Hematopoietic multipotent progenitor cell treated with erythropoietin and hydrocortisone succinate and interleukin-3 and kit ligand, for 15 days (in vitro differentiated cells): ENCODE measurements at places on chromosomes 6 and 20.

DNA sequence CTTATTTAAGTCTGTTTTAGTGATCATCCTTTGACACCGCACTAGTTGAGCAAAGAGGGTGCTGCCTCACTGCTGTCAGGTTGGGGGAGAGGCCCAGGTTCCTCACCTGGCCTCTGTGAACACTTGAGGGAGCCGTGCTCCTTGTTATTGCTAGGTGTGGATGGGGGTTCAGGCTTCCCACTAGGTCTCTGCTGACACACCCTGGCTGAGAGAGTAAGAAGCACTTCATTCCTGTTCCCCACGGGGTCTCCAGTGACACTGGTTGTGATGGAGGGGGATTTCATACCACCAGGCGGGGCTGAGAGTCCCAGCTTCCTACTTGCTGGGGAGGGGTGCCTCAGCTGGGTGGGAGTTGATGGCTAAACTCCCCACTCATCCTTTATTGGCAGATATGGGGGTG lies 11.1 kb upstream of the NOTCH4 start:
- no peak for DNase-seq

- no peak for DNase-seq
Measured at GRCh38 chr6:53115741-53116140, 32.9 kb downstream of the GCM1 start.

DNA sequence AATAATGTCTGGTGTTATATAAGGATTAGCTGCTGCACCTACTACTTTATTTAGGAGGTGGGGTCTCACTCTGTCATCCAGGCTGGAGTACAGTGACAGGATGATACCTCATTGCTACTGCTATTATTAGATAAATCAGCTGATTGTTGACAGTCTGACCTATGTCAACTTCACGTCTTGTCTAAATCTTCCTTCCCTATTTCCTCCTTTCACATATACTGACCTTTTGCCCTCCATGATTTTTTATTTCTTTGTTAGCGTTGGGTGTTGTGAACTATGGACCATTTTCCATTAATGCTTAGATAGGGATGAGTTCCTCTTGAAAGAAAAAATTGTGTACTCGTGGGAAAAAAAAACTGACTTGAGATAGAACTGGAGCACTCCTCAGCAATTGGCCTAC lies 109.9 kb upstream of the BEND6 start:
- no peak for DNase-seq

GRCh38 chr6:38552121-38552520 lies 87.6 kb downstream of the BTBD9 start:
- no peak for DNase-seq

- DNase-seq, result no peak
Measured at GRCh38 chr6:96223695-96224094, 207.9 kb downstream of the FUT9 start.

- DNase-seq, result no peak
Measured at GRCh38 chr6:82419132-82419581, 55.5 kb downstream of the TPBG start.

DNA sequence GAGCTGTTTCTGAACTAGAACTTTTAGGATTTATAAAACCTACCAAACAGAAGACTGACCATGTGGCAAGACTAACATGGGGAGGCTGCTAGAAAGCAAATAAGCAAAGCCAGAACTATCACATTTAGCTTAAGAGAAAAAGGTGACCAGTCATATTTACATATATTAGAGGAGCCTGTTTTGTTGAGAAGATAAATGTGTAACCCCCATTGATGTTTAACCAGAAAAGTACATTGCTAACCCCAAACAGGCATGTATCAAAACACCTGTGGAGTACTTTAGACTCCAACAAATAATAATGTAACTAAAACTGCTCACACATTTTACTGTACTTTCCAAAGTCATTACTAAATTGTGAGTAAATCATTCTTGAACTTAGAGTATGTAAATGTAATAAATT lies 35.0 kb downstream of the AKIRIN2 start:
- DNase-seq, result no peak

DNA sequence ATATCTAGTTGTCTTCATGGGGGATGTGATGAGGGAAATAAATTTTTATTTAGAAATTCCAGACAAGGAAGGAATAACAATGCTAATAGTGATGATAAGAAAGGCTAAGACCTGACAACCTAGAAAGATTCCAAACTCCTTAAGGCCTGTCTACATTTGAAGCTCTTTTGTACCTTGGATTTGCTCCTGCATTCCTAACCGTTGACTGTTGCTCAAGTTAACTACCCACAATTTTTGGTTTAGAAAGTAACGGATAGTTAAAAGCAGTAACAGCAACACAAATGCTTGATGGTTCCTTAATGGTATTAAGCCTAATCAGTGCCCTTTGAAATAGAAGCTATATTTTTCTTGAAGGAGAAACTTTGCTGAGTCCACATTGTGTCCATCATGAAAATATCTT lies 52.9 kb downstream of the TRMT11 start:
- DNase-seq, result no peak

GRCh38 chr6:143374014-143374413 lies 76.5 kb downstream of the ADAT2 start:
- DNase-seq, result no peak

DNA sequence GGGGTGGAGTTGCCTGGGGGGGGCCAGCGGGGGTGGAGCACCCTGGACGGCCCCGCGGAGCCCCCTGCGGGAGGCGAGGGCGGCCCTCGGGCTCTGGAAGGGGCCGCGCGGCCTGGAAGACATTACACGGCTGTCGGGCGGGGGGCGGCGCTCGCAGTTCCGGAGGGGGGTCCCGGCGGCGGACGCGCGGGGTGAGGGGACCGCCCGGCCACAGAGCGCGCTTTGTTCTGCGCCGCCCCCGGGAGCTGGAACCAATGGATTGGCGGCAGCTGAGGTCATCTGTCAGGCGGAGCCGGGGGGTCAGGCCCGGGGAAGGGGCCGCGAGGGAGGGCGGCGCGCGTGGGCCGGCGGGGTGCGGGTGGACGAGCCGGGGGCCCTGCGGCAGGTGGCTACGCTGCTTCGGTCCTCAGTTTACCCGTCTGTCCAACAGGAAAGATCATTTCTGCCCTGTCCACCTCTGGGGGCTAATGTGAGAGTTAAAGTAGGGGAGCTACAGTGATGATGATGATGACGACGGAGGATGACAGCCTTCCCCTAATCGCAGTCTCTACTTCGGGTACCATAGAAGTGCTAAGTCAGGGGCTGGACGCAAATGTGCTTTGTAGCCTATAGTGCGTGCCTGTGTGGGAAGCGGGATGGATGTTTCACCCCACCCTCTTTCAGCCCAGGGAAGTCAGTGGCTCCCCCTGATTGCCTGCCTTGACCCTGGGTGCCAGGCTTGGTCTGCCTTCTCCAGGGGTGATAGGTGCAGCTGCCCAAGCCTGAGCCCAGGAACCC lies 10.4 kb downstream of the SRXN1 start:
- DNase-seq, result no peak

DNA sequence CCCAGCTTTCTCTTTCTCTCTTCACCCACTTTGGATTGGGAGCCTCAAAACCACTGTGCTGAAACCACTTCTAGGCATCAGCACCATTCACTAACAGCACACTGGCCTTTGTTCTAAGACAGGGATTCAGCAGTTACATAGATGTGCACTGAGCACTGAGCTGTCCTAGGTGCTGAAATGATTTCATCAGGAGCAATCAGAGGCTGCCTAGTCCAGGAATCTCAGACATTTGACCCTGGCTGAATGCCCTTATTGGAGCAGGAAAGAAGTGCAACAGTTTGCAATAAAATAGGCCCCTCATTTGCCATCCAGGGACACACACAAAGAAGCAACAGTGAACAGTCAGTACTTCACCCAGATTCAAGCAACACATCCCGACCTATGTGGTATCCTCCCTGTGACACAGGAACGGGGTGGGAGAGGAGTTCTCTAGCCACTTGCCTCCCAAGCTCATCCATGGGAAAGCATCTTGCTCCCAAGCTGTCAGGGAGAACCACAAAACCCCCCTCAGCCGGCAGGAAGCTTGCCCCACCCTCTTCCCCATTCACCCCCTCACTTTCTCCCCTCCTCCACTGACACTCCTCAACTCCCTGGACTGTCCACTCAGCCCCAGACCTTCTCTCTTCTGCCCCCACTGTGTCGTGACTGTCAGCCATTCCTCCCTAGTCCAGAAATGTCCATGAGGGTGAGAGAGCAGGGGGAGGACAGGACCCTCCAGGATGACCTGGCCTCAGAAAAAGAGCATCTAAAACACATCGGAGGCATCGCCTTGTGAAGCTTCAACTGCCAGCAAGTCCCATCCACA lies 304.4 kb downstream of the PREX1 start:
- DNase-seq, result no peak

DNA sequence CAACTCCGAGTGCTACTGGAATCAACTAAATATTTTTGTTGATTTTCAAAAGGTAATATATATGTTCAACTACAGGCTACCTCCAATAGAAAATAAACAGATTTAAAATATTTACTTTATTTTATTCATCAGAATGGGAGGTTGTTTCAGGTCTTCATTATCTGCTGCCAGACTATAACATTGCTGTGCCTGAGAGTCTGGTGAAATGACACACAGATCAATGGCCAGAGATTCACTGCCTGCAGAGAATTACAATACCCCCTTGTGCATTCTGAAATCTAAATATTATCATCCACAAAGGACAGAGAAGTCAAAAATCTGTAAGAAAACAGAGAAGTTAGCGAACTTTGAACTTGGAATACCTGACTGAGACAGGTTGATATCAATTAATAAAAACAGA lies 667.8 kb upstream of the GJE1 start:
- DNase-seq, result no peak

DNA sequence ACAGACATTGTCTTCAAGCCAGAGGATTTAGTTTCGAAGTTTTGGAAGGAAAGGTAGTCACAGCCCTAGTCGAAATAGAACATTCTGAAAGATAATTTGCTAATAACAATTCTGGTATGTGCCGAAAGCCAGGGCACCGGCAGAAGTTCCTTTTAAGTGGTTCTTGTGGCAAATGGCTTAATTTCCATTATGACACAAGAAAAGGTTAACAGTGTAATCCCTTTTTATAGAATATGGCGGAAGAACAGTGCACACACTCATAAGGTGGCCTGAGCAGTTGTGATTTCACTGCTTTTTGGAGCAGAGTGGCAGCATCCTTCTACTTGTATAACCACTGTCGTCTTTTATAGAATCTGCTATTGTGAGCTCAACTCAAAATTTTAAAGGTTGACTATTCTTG lies 152.4 kb downstream of the SASH1 start:
- no peak for DNase-seq

- no peak for DNase-seq
Measured at GRCh38 chr20:61322151-61322865, 70.2 kb downstream of the CDH4 start.

DNA sequence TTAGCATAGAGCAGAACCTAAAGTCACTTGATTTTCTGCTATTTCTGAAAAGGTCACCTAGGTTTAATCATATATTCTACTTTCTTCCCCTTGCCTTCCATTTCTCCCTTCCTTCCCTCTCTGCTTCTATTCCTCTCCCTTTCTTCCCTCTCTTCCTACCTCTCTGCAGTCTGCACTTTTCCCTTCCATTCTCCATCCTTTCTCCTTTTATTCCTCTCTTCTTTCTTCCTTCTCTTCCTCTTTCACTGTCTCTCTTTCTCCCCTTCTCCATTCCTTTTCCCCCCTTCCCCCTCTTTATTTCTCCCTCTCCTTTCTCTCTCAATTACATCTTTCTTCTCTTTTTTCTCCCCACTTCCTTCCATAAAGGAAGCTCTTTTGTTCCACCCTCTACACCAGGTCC lies 1049.8 kb upstream of the FLRT3 start:
- DNase-seq, result no peak

DNA sequence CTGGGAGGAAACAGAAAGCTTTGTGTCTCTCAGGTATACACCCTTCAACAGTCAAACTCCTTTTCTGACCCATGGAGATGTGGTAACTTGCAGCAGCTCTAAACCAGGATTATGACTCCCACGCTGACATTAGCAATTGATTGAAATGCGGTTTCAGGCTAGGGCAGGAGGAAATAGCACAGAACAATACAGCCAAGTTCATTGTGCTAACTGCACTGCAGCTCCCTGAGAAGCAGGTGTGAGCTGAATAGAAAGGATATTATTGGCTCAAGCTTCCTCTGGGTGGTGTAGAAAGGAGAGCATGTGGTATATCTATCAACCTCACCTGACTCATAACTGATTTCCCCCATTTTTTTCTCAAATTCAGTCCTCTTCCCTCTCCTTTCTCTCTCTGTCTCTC lies 612.3 kb upstream of the BTBD3 start:
- no peak for DNase-seq

- DNase-seq, result no peak
Measured at GRCh38 chr20:63501818-63502670, 3.2 kb upstream of the EEF1A2 start.

GRCh38 chr20:313948-314347 lies 11.4 kb upstream of the SOX12 start:
- no peak for DNase-seq

- DNase-seq, result no peak
Measured at GRCh38 chr20:59024111-59024530, 4.9 kb downstream of the TUBB1 start.
